ENCODE measurements at places on chromosomes 16 and 17. TPM values are rescaled to one million over a fixed set of nuclear protein-coding genes. Genes with fewer than 3 reads are reported as not detected.

The BRIP1 gene
- 0.17 TPM for total RNA-seq

The SPIRE2 gene
- total RNA-seq: 3.2 TPM

The TEX14 gene
- 0.17 TPM for total RNA-seq

The TBX4 gene
- not detected for total RNA-seq

The SNX11 gene
- 13.9 TPM for total RNA-seq

The P2RX1 gene
- total RNA-seq: 0.35 TPM
